ENCODE measurements at places on chromosomes 5 and 9.

GRCh38 chr5:145668714-145669113 lies 166.4 kb downstream of the PRELID2 start:
- DNase-seq: no peak

- DNase-seq: no peak
Measured at GRCh38 chr9:115104908-115105307, 13.0 kb downstream of the TNC start.

GRCh38 chr9:77960356-77961153 lies 71.1 kb downstream of the GNAQ start:
- DNase-seq: no peak

DNA sequence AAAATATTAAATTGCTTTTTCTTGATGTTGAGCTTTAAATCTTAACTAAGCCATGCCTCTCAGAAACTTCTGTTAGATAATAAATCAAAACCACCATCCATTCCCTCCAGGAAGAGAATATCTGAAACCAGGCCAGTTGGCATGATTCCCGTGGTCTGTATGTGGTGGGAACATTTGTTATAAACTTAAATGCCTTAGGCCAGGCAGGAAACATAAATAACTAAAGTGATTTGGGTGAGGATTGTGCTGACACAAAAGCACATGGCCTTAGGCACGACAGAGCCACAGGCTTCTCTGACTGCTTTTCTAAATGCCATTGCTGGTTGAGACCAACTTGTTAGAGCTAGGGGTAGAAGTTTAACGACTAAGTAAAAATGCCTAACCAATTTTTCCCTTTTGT lies 255.9 kb downstream of the GABRG2 start:
- no peak for DNase-seq

GRCh38 chr5:66870708-66871107 lies 274.5 kb downstream of the MAST4 start:
- DNase-seq: no peak

- no peak for DNase-seq
Measured at GRCh38 chr9:91727316-91727861, 222.6 kb downstream of the ROR2 start.

DNA sequence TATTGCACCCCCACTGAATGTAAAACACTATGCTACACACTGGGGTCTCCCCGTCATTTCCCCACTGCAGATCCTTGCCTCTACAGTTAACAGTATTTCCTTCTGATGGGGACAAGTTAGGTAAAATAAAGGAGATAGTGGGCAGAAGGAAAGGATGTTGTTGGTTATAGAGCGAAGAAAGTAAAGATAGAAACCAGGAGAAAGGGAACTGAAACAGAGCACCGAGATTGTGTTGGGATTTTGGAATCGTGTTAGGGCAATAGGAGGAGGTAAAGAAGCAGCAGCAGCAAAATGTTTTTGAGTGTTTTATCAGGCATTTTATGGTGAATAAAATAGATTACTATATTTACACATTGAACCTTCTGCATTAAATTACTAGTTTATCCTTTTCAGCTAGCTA lies 60.0 kb downstream of the PAM start:
- DNase-seq: no peak

DNA sequence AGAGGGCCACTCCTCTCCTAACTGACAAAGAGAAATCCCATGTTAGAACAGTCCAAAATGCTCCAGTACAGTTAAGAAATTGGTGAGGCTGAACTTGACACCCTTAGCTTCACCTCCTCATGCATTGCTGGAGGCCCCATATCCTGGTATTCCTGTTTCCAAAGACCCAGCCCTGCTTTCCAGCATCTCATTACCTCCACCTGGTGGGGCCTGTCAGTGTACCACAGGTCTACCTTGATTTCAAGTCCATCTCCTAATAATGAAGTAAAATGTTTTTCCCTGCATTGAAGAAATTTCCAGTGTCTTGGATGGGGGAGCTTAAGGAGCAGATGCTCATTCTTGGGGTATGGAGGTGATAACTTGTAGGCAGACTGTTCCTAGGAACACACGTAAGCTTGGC lies 70.6 kb upstream of the S1PR3 start:
- no peak for DNase-seq

GRCh38 chr5:67059744-67060490 lies 136.7 kb downstream of the CD180 start:
- DNase-seq: no peak

- DNase-seq: no peak
Measured at GRCh38 chr5:57327561-57328367, 153.9 kb downstream of the GPBP1 start.

- DNase-seq: no peak
Measured at GRCh38 chr5:97548739-97549080, 365.7 kb upstream of the RIOK2 start.

DNA sequence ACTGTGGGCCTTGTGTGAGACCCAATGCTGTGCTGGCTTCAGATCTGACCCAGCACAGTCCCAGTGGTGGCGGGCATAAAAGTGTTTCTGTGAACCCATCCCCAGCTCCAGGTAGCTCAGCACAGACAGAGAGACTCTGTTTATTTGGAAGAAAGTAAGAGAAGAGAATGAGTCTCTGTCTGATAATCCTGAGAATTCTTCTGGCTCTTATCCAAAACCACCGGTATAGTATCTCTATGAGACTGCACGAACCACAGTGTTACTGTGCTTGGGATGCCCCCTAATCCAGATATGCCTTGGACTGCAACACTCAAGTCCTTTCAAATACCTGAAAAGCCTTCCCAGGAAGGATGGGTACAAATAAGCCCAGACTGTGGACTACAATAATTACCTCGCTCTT lies 1660.8 kb upstream of the ACO1 start:
- DNase-seq: no peak

DNA sequence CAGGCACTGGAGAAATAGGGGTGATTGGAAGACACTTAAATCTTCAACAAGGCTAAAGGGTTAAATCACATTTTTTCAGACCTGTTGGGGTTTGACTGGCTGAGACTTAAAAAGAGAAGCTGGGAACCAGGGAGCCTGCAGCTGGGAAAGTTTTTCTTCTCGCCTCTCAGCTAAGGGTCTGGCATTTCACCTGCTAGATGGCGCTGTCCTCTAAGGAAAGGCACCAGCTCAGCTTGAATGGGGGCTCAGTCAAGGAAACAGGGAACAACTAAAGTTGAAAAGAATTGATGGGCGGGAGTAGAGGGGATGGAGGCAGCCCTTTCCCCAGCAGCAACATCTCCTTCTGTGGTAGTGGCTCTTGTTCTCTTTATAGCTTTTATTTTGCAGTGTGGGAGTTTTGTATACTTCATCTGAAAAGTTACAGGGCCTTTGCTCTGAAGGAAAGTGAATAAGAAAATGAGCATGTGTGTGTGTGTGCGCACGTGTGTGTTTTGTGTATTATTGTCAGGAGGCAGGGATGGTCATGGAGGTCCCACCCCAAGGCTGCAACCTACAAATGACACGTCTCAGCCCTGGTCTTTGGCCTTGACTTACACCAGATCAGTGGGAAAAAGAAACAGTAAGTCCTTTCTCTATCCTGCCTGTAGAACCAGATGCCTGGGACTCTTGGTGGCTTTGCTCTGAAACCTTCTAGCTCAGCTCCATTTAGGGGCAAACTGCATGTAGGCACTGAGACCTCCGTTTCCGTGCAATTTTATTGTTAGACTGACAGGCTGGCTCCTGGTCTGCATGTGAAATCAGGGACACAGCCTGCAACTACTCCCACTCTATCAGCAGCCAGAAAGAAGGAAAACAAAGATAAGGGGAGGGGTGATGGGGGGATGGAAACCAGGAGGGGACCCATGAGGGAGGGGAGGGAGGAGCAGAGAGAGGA lies 316.2 kb upstream of the CLINT1 start:
- DNase-seq: peak; percentile 56

GRCh38 chr5:84603568-84604185 lies 219.0 kb upstream of the EDIL3 start:
- DNase-seq: no peak

DNA sequence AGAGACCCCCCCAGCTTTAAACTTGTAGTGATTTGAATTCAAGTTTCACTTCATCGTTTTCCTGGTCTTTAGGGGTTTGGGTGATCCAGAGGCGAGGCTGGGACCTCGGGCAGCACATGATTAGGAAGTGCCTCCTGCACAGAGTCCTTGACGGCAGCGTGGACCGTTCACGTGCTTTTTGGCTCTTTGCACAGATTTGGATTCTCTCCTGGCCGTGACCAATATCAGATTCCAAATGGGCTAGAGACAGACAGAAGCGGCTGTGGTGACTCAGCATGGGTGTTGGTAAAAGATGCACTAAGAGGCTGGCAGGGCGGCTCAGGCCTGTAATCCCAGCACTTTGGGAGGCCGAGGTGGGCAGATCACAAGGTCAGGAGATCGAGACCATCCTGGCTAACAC lies 117.2 kb upstream of the CACNA1B start:
- DNase-seq: no peak

GRCh38 chr9:81474125-81474524 lies 215.2 kb downstream of the TLE1 start:
- no peak for DNase-seq

DNA sequence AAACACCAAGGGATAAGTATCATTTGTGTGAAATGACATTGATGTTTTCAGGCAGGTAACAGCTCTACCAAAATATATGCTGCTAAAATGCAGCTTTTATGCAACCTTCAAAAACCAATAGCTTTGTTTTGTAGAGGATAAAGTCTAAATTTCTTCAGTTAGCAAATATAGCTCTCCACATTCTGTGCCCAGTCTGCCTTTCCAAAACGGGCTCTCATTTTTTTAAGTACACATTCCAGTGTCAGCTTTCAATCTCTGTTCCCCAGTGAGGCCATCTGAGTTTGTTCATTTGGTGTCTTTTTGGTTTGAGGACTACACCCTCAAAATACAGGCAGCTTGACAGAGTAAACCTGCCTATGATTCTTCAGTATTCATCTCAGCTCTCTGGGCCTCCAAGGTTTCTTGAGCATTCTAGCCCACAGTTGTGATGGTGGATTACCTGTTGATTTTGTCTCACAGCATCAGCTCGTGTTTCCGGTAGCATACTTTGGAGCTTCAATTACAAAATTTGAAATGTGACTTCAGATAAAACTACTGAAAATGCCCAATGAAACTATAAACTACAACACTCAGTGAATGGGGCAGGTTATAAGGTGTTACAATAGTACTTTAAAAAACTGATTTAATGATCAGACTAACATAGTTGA lies 55.7 kb downstream of the NR3C1 start:
- DNase-seq: no peak

GRCh38 chr5:54093861-54094260 lies 216.5 kb downstream of the ARL15 start:
- no peak for DNase-seq

DNA sequence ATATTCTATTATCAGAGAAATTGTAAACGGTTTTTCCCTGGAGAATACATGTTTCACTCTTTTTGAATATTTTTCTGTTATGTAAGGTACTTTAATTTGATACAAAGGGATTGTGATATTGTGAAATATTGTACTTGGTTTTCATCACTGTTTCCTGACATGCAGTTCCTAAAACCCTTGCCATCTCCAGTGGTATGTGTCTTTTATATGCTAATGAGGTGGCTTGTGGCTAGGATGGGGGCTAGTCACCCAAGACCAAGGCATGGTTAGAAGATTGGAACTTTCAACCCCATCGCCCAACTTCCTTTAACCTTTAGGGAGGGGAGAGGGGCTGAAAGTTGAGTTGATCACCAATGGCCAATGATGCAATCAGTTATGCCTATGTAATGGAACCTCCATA lies 160.6 kb downstream of the TAF11L14 start:
- DNase-seq: no peak

GRCh38 chr5:32312197-32312594 lies 543 bp downstream of the MTMR12 start:
- DNase-seq: peak; percentile 42

- DNase-seq: no peak
Measured at GRCh38 chr9:20290257-20290656, 332.0 kb downstream of the MLLT3 start.

DNA sequence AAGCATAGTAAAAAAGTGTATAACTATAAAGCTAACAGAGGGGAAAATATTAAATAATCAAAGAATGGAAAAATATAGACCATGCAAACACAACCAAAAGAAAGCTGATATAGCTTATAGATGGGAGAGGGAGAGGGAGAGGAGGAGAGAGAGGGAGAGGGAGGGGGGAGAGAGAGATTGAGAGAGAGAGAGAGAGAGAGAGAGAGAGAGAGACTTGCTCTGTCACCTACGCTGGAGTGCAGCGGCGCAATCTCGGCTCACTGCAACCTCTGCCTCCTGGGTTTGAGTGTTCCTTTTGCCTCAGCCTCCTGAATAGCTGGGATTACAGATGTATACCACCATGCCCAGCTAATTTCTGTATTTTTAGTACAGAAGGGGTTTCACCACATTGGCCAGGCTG lies 110.6 kb downstream of the RAPGEF6 start:
- DNase-seq: no peak

DNA sequence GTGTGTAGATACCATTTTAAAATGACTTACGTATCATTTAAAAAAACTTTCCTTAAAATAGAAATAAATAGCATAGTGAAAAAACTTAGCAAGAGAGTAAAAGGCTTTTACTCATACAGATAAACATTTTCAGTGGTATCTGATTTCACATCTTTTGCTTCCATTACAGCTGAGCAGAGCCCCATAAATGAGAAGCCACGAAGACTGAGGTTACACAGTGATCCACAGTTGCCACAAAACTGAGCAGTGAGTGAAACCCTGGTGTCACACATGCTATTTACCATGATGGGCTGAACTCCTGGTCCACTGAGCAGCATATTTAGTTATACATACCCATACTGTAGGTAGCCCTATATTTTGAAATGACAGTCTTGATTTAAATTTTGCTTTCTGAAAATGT lies 401.2 kb downstream of the KIAA0825 start:
- DNase-seq: no peak

DNA sequence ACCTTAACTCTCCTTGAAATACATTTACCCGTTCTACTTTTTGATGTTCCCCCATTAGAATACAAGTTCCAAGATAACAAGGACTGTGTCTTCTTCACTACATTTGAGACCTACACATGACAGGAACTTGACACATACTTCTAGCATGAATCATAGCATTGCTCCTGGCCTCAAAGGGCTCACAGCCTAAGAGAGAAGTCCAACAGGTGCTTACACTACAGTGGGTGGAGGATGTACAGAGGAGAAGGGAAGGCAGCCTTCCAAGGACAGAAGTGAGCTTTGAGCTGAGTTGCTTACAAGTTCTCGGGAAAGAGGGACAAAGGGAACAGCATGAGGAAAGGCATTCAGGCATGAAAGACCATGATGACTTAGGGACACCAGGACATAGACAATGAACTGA lies 56.9 kb upstream of the MSX2 start:
- no peak for DNase-seq

- no peak for DNase-seq
Measured at GRCh38 chr9:132109291-132109690, 29.6 kb upstream of the MED27 start.
